DMS153 (cell line): ENCODE measurements at places on chromosomes 2 and 18.
A peak's percentile ranks its signal among the peaks of the same experiment; 100 is the strongest.

- no peak for DNase-seq
These were observed 4.0 kb upstream of the RAB17 start for GRCh38 chr2:237594514-237594871.

DNA sequence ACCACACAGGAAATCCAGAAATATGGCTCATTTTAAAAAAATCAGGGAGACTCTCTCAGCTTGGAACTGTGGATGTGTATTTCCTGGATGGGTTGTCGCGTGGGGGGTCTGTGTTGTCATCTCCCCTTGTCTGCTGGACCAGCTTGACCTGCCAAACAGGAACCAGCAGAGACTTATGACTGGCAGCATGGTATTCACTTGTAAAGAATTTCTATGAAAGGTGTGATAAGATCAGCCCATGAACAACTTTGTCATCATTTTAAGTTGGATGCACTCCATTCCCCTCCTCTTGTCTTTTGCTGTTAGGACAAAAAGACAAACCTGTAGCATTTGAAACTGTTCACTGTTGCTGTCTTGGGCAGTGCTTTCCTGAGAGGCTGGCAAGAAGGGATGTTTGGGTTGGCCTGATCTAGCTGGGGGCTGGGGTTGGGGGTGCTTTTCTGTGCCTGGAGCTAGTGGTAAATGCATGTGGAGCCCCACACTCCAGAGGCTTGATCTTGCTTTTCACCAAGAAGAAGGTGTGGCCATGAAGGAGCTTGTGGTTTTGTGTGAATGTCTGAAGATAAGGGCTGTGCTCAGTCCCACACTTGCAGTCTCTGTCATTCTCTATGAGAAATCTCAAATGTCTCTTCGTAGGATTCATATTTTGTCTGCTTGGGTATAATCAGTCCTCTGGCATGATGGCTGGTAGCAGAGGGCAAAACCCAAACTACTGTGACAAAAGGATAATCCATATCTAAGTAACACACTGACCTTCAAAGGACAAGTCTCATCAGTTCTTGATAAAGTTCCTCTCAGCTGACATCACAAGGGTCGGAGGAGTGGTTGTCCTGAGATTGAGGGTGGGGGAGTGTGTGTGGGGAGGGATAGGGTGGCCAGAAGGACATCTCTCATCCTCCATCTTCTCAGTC, 39.0 kb downstream of the RALB start:
- DNase-seq, result no peak

GRCh38 chr18:48786455-48787202, 164.1 kb downstream of the SMAD7 start:
- no peak for DNase-seq

DNA sequence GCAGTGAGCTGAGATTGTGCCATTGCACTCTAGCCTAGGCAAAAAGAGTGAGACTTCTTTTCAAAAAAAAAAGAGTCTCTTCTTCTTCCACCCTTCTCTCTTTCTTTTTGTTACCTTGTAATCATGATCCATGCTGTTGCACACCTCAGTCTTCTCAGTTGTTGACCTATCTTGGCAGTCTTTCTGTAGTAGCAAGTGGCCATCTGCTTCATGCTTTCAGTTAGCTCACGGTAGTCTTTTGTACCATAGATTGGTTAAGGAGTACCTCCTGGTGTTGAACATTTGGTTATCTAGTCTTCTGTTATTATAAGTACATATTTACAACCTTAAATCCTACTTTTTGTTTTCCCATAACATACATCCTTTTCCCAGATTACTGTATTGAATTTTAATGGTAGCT, 3.1 kb downstream of the GORASP2 start:
- no peak for DNase-seq

GRCh38 chr18:30132959-30133358, 909.6 kb downstream of the DSC3 start:
- no peak for DNase-seq

GRCh38 chr2:157443795-157444640, at the start of gene CYTIP:
Gene CYTIP, minus strand, starts transcription at chr2:157444089. Its CDS starts 69 bp downstream, at chr2:157444020.
- no peak for DNase-seq

GRCh38 chr2:38933653-38934052, 44.0 kb downstream of the ARHGEF33 start:
- no peak for DNase-seq

- DNase-seq, result no peak
These were observed 46.6 kb upstream of the ZBTB7C start for GRCh38 chr18:48455555-48456478.

DNA sequence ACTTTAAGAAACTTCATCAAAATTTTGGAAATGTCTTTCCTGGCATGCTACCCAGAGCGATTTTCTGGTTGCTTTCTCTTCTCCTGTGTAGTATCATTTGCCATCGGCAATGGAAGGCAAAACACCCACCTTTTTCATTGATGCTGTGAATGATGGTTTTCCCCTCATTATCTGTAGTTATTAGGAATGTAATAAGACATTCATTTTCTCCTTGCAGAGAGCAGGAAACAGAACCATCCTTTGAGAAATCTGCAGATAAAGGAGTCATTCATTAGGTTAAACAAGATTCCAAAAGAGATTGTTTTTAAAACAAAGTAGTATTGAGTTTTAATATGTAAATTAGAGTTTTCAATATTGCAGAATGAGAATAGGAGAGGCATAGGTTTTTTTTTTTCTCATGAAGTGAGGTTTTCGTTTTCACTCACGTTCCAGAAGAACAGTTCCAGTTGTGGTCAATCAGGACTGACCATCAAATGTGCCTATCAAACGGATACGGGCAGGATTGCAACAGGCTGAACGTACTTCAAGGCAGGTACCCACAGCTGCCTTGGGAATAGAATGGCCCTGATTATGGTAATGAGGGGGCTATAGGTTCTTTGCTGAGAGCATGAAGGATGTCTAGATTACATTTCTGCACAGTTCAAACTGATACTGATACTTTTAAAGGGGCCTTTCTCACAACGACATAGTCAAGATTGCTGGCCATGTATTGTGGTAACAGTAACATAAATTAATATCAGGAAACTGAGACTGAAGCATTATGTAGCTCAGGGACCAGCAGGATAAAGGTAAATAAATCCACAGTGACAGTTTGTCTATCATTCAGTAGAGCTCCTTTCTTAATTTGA, 49.8 kb upstream of the PLA2R1 start:
- DNase-seq, result no peak

- DNase-seq, result no peak
These were observed 93.7 kb upstream of the WDR75 start for GRCh38 chr2:189347540-189347939.

DNA sequence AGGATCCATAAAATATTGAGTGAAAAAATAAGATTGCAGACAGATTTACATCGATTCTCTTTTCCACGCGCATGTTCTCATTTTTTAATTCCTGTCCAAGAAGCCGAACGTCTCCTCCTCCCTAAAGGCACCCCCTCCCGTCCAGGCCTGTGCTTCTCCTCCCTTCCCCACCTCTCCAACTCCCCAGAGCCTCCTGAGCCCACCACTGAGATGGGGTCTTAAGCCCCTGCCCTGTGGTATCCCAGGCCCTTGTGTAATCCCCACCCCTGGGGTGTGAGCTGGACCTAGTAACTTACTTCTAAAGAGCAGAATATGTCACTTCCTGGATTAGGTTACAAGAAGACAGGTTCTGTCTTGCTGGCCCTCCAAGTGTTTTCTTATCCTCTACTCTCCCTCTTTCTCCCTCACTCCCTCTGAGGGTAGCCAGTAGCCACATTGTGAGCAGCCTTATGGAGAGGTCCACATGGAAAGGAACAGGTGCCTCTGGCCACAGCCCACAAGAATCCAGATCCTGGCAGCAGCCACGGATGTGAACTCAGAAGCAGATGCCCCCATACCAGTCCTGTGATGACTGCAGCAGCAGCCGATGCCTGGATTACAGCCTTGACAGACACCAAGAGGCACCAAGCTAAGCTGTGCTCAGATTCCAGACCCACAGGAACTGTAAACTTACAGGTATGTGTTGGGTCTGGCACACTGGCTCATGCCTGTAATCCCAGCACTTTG, 39.6 kb upstream of the OTOS start:
- DNase-seq, result no peak

GRCh38 chr2:213216461-213216860, 65.0 kb upstream of the IKZF2 start:
- DNase-seq, result no peak

GRCh38 chr2:171460537-171460936, 26.5 kb downstream of the DCAF17 start:
- no peak for DNase-seq

- no peak for DNase-seq
These were observed 144.9 kb downstream of the TGIF1 start for GRCh38 chr18:3594760-3595368.

- DNase-seq, result no peak
These were observed 56.3 kb downstream of the DNMT3A start for GRCh38 chr2:25285265-25286024.

DNA sequence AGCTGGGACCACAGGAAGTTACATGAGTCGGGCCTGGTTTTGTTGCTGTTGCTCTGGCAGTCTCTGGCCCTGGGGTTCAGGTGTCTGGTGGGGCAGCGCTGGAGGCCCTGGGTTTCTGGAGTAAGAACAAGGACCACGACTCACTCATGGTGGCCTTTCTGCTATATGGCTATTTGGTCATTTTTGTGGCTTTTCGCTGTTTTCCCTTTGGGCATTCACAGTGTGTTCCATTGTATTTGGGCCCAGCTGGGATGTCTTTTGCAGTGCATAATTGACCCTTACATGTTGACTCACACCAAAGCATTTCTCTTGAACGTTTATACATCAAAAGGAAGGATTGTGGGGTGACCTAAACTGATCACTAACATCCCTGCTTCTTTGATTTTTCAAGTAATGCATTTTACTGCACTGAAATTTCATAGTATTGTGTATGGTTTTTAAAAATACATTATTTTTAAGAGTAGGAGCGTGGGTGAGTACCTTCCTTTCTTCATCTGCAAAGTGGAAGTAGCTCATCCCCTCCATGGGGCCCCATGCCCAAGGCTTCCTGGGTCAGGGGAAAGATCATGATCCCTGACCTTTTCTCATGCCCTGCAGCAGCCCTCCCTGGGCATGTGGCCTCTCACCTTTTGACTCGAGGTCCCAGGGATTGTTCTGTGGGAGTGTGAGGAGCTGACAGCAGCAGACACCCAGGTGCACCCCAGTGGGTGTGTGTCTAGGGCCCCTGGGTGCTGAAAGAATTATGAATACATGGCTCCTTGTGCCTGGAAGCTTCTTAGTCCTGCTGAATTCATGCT, 225.5 kb downstream of the AGAP1 start:
- DNase-seq, result no peak

- no peak for DNase-seq
These were observed 216.5 kb downstream of the KLHL29 start for GRCh38 chr2:23601301-23601965.

DNA sequence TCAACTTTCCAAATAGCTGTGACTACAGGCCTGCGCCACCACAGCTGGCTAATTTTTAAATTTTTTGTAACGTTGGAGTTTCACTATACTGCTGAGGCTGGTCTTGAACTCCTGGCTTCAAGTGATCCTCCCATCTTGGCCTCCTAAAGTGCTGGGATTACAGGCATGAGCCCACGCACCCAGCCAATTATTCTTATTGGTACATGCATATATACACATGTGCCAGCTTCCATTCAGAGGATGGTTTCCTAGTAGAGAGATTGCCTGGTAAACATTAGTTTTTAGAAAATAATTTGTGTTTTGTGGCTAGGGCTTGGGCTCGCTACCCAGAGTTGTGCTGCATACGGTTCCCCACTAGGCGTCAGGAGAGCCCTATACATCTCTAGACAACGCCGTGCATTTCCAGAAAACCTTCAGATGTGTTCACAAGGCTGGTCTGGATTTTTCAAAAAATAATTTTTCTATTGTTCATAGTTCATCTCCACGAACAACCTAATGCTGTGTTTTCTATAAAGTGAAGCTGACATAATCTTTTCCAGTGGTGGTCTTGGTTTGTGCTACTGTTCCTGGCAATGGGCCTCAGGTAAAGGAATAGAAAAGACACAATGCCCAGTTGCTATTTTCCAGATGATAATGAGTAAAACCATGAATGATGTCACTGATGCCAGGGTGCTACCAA, 14.6 kb upstream of the AFG3L2 start:
- DNase-seq, result no peak

GRCh38 chr18:76801567-76802505, 20.5 kb upstream of the ZNF236 start:
- peak; percentile 9 for DNase-seq

GRCh38 chr2:65549257-65549627, 116.8 kb upstream of the SPRED2 start:
- no peak for DNase-seq

DNA sequence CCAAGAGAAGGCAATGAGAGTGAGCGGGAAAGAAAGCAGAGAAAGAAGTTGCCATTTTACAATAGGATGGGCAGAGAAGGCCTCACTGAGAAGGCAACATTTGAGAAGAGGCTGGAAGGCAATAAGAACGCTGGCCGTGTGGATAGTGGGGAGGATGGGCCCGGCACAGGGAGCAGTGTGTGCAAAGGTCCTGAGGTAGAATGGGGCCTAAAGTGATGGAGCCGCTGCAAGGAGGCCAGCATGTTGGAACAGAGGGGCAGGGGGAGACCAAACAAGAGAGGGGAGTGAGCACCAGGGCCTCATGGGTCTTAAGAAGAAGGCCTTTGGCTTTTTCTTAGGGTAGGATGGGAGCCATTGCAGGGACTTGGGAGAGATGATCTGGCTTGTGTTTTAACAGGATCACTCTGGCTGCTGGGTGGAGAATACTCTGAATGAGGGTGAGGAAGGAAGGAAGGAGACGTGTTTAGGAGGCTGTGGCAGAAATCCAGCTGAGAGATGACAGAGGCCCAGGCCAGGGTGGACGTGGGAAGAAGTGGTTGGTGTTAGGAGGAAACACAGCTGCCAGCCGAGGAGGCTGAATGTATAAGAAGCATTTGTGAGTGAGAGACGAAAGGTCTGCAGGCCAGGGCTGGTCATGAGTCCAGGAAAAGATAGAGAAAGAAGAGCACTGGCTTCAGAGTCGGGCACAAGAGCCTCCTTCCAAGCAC, 159.8 kb downstream of the KLHL29 start:
- no peak for DNase-seq

- DNase-seq, result no peak
These were observed 452.4 kb upstream of the RGPD4 start for GRCh38 chr2:107374249-107374648.
